ENCODE measurements at places on chromosomes 11 and 22.

DNA sequence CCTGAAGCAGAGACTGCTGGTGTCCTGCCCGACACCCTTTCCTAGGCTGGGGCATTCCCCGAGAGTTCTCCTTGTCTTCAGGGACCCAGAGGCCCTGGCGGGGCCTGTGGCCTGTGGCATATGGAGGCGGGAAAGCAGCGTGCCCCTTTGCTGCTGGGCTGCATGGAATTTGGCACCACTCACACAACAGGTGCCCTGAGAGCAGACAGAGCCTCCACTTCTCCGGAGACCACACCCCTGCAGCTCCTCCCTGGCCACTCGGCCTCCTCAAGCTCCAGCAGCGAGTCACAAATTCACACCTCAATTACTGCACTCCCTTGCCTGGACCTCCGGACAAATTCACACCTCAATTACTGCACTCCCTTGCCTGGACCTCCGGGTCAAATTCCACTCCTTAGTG, 1375.2 kb downstream of the TBC1D22A start:
- no peak for DNase-seq

GRCh38 chr11:13776134-13776815, 107.8 kb downstream of the FAR1 start:
- peak; percentile 42 for DNase-seq

DNA sequence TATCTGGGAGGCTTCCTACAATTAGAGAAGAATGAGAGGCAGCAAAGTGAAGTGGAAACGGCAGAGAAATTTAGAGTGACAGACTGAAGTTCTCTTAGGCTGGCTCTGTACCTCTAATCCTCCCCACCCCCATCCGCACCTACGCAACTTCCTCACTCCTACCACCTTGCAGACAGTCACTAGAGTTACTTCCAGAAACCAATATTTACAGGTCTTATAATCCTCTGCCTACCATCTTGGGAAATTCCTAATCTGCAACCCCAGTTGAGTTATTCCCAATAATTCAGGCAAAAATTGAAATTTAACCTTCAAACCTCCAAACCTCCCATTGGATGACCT, 71.7 kb downstream of the PAK1 start:
- peak; percentile 23 for DNase-seq

- DNase-seq, result no peak
Measured at GRCh38 chr22:32222991-32223390, 18.1 kb upstream of the RFPL2 start.

DNA sequence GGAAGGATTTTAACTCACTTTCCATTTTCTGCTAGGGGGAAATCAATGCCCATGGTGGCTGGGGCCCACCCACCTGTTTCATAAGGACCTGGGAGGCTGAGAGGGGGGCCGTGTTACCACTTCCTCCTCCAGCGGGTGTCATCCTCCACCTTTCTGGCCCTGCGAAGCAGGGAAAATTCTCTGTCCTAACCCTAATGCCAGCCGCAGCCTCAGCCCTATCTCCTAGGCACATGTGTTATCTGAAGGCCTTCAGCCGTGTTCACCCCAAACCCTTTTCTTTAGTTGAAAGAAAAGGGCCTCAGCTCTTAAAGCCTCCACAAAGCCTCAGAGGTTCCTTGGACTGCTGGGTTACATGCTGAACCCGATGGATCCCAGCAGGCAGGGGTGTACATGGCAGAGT, 55.4 kb upstream of the NECTIN1 start:
- no peak for DNase-seq

DNA sequence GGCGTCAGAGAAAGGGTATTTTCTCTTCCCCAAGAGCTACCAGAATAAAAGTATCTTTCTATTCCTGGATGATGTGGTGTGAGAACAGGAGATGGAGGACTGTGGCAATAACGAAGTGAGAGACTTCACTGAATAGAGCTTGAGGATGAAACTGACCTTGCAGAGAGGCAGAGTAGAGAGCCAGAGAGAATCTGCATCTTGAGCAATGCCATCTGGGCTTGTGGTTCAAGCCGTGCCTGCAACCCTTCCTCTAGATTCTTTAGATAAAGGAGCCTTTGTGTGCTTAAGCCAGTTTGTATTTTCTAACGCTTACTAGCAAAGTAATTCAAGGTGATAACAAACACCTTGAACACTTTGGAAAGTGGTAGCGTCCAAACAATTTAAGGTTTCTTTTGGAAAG, 2.2 kb downstream of the ME3 start:
- no peak for DNase-seq

GRCh38 chr11:128688896-128689546, 4.9 kb upstream of the FLI1 start:
- no peak for DNase-seq

DNA sequence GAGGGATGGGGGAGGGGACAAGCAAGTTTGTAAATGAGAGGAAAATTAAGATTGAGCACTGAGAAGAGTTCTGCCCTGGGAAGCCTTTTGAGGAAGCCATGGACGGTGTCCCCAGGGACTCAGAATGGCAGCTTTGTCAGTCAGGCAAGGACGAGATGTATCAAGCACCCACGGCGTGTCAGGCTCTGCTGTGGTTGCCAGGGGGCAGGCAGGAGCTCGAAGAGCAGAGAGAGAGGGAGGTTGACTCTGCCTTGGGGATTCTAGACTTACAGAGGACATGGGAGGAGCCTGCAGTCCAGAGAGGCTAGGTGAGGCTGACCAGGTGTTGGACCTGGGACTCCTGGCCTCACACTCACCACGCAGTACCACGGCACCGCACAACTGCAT, 29.1 kb upstream of the SYT7 start:
- DNase-seq, result no peak

DNA sequence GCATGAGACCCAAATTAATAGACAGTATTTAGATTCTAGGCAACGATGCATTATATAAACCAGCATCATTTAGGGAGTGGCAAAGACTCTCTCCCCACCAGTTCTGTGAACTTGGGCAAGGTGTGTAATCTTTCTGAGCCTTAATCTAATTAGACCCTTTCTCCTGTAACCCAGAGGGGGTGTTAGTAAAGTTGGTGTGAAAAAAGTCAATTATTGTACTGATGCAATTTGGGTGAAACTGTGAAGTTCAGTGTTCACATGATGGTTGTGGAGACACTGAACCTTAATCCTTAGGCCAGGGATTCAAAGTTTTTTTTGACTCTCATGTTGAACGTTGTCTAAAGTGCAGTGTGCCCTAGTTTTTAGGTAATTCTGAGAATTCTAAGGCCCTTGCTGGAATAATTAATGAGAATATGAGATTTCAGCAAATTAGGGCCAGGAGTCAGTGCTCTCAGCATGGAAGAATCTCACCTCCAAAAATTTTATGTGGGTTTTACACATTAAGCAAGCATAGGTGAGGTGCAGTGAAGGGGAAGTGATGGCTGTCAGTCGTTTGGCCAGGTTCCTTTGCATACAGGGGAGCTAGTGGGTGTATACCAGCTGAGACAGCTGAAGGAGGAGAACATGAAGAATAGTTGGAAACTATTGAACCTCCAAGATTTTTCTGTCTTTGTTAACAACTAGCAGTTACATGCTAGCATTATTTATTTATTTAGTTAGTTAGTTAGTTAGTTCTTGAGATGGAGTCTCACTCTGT, 94.2 kb downstream of the PTPRJ start:
- DNase-seq, result no peak

- peak; percentile 97 for DNase-seq
Measured at GRCh38 chr22:23857606-23858483, at the start of gene SLC2A11. TSS of gene SLC2A11 (plus strand) at chr22:23857875. CDS start at chr22:23858000, 125 bp downstream.

DNA sequence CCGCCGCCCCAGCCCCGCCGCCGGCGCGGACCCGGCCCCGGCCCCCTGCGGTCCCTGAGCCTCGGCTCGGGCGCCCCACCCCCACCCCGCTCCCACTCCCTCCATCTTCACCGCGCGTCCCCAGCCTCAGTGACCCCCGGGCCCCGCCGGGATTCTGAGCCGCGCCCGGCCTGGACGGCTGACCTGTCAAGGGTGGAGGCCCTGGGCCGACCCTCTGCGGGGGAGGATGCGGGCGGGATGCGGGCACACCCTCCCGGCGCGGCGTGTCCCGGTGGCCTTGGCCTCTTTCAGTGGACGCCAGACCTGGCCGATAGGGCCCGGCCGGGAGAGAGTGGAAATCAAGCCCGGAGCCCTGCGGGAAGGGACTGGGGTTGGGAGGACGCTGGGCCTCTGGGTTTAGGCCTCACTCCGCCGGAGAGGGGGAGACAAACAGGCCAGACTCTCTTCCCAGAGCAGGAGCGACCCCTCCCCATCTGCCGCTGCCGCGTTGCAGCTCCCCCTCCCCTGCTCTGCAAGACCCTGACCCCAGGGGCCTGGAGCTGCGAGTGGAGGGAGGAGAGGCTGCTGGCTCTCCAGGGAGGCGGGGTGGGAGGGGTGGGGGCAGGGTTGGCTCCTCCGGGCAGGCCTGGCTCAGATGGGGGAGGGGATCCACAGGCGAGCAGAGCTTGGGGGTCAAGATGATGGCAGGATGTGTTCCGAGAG, 525 bp downstream of the MAPK8IP2 start:
- DNase-seq, result no peak

- DNase-seq, result peak; percentile 41
Measured at GRCh38 chr11:36258730-36259360, 30.4 kb downstream of the COMMD9 start.

GRCh38 chr11:87600938-87601337, 563.2 kb downstream of the TMEM135 start:
- DNase-seq, result no peak

DNA sequence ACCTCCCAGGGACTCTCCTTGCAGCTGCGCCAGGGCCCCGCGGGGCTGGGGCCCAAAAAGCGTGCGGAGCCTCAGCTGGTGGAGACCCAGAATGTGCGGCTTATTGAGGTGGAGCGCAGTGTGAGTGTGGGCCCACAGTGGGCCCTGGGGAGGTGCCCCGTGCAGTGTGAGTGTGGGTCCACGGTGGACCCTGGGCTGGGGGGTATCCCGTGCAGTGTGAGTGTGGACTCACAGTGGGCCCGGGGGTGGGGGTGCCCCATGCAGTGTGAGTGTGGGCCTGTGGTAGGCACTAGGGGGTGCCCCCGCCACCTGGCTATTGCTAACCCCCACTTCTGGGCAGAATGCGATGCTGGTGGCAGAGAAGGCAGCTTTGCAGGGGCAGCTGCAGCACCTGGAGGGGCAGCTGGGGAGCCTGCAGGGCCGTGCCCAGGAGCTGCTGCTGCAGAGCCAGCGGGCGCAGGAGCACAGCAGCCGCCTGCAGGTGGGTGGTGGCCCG, 7.8 kb upstream of the RPS6KA4 start:
- DNase-seq, result no peak

DNA sequence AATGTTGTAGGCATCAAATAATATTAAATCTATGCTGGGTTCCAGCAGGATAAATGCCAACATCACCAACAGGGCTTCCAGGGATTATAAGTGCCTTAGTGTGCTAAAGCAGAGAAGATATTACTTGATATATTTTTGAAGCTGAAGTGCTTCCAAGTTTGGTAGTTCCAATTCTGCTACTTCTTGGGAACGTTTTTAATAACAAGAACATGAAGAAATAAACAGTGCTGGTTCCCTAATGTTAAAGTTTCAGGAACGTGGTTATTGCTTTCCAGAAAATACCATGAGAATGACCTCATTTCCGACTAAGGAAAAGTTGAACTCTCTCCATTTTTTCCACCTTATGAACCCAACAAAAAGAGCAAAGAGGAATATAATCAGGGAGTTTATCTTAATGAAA, 4.6 kb upstream of the RNF185 start:
- DNase-seq, result no peak

GRCh38 chr22:20808844-20809243, 34.9 kb downstream of the SERPIND1 start:
- DNase-seq, result no peak

GRCh38 chr22:36762687-36763260, 13.1 kb downstream of the IFT27 start:
- DNase-seq, result no peak

- DNase-seq, result no peak
Measured at GRCh38 chr22:42955087-42955635, 59.8 kb downstream of the PACSIN2 start.

- peak; percentile 66 for DNase-seq
Measured at GRCh38 chr11:18802381-18803257, 11.0 kb upstream of the PTPN5 start.

- DNase-seq, result no peak
Measured at GRCh38 chr11:59271247-59271755, 58.6 kb upstream of the MPEG1 start.

- DNase-seq, result peak; percentile 7
Measured at GRCh38 chr11:111631666-111632039, 29.4 kb downstream of the SIK2 start.

GRCh38 chr11:12180257-12181205, 70.1 kb downstream of the MICAL2 start:
- no peak for DNase-seq

- no peak for DNase-seq
Measured at GRCh38 chr11:76603202-76603601, 67.3 kb downstream of the LRRC32 start.

- DNase-seq, result peak; percentile 93
Measured at GRCh38 chr11:75204685-75205563, 35.6 kb upstream of the TPBGL start.

DNA sequence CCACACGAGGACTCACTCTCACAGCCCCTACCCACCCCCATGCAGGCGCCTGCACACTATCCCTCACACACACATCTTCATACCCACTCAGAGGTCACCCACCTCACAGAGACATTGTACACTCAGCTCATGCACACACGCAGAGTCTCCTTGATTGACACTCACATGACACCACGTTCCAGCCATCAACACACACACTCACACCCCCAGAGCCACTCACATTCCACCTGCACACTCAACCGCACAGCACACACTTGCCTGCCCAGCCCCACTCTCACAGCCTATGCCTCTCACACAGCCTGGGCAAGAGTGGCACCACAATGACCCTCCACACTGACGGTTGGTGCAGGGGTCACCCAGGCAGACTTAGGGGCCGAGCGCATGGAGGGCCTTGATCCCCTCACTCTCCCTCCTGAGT, 2.2 kb downstream of the SPI1 start:
- no peak for DNase-seq

- DNase-seq, result no peak
Measured at GRCh38 chr11:120590472-120590871, 78.9 kb downstream of the GRIK4 start.

GRCh38 chr11:71223081-71223405, 29.3 kb downstream of the SHANK2 start:
- no peak for DNase-seq

DNA sequence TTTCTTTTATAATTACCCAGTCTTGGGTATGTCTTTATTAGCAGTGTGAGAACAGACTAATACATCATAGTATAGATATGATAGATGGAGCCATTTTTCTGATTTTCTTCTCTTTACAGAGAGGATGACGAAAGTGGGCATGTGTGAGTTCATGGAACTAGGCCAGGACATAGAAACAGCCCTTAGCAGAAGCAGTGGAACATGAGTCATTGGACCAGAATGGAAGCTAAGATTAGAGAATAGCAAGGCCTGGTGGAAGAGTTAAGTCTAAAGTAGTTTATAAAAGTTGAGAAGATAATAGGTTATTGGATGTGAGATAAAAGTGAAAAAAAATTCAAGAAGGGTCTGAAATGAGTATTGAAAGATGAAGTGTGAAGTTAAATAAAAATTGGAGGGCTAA, 97.0 kb upstream of the MPPED2 start:
- DNase-seq, result no peak
